ENCODE measurements at places on chromosomes 3 and 15.

DNA sequence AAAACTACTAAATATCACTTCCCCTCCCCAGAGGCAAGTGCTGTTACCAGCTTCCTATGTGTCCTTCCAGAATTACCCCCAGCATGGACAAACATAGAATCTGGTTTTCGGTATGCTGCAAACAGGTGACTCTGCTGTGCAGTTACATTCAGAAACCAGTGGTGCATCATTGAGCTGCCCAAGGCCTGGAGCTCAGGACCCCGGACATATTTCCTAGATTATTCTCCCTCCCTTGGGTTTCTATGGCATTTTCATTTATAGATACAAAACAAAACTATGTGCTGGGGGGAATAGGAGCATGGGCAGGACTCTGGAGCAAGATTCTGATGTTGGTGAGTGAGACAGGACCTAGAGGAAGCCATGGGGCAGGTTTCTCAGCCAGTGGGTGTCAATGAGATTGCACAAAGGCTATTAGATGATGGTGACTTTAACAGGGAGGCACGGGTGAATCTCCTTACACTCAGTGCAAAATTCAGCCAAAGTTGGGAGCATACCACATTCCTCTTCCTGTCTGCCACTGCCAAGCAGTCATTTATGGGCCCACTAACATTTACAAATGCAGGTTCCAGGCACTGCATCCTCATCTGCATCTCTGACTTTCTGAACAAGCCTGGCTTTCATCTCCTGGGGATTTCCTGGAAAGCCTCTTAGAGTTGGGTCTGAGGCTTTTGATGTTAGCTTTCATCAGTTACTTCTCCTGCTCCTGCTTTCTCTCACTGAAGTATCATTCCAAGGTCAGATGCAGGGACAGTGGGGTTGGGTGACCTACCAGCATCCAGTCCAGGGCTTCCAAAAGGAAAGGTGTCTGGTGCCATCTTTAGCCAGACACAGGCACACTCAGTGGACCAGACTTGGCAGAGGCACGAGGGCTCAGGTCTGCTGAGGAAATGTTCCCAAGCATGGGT, 44.5 kb downstream of the CMTM7 start:
- no peak for DNase-seq

DNA sequence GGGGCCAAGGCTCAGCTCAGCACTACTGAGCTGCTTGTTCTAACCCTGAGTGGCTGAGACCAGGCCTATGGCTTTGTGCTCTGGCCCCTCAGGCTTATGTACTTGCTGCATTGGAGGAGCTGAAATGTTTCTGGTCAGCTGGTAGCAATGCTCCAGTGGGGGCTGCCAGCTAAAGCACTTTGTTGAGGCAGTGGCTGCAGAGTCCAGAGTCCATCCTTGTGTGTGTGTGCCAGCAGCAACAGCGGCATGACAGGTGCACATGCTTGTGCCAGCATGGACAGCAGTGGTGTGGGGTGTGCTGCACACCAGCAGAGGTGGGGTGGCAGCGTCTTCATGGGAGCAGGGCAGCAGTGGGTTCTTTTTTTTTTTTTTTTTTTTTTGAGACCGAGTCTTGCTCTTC, 169.1 kb downstream of the VPS8 start:
- no peak for DNase-seq

- no peak for DNase-seq
Observed at GRCh38 chr3:129555153-129555550, 12.2 kb downstream of the H1-8 start.

- no peak for DNase-seq
Observed at GRCh38 chr3:105772635-105773034, 96.2 kb downstream of the CBLB start.

- no peak for DNase-seq
Observed at GRCh38 chr3:54772051-54772450, 155.8 kb downstream of the LRTM1 start.

DNA sequence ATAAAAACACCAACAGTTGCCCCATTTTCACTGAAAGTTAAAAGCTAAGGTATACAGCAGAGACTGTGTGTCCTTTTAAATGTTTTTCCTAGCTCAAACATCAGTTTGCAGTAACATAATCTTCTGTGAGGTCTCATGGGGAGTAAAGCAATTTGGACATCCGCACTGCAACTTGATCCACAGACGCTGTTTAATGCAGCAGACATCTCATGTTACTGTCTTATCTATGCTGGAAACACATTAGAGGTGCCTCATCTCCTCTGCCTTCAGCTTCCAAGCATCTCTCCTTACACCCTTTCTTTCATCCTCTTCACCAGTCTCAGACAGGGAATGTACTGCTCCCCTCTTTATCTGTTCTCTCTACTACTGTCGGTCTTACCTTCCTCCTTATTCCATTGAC, 53.7 kb upstream of the ATP11B start:
- no peak for DNase-seq

GRCh38 chr15:46523701-46524100, 888.9 kb downstream of the SQOR start:
- DNase-seq = no peak

- no peak for DNase-seq
Observed at GRCh38 chr3:173932624-173933023, 535.1 kb downstream of the NLGN1 start.

DNA sequence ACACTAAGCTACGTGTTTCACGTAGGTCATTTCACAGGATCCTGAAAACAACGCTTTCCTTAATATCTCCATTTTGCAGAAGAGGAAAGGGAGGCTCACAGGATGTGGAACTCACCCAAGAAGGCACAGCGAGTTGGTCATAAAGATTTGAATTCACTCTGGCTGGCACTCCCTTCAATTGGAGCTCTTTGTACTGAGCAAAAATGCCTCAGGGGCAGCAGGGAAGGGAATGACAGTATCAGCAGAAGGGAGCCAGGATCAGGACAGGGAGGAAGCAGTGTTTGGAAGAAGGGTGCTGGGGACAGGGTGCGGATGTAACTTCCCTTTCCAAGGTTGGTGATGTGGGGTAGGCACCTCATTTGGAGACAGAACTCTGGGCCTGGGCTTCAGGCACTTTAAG, 1.1 kb upstream of the ST6GAL1 start:
- no peak for DNase-seq

DNA sequence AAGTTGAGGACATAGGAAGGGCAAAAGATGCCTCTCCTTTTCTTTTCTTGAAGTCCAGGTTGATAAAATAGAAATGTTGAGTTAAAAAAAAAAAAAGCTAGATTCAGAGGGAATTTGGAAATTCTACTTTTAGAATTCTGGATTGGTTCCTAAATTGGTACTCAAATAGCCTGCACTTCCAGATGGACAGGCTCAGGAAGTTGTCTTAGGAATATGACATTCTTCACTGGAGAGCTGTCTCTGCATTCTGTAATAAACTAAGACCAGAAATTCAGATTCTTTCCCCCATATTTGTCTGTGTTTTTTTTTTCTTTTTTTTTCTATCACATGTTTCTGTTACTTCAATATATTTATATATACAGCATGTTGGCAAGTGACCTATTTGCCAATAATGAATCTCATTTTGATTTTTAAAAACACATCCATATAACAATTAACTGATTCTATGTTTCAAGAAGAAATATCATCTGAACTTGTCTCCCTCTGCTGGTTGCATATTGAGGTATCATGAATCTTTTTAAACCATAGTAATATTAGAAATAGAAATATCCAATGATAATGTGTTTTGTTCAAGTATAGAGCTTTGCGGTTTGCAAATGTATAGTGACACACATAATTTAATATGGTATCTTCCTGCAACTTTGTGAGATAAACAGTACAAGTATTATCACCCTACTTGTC, 8.5 kb upstream of the LSAMP start:
- DNase-seq = no peak

DNA sequence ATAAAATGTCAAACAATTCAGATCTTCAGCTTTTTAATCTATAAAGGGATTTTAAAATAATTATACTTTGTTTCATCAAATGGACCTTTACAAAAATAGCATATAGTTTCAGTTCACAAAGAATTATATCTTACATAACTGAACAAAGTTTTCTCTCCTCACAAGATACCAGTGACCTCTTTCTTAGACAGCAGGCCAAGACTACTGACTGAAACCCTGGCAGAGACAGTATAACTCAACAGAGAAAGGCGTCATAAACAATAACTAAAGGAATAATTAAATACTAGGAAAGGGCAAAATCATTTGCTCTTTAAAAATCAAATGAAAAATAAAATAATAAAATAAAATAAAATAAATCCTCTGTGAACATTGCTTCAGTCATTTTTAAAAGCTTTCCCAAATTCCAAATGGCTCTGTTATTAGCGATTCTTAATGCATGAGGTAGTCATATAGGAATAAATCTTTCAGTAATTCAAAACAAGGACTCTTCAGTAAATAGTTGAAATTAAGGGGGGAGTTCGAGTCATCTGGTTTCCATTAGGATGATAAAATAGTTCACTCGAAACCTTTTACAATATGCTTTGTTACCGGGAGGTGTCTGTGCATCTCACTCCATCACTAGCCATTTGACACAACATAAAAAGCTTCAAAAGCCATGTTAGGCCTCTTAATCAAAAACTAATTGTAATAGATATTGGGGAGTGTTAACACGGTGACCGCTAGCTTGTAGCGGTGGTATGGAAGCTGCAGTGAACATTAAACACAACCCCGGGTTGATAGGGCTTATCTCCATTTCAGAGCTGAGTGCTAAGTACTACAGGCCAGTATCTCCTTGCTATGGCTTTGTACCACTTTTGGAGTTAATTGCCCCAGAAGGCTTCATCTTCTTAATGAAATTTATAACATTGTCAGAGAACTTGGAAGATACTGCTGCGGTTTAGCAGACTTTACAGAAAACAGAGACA, 142.9 kb upstream of the NR2F2 start:
- DNase-seq = no peak

DNA sequence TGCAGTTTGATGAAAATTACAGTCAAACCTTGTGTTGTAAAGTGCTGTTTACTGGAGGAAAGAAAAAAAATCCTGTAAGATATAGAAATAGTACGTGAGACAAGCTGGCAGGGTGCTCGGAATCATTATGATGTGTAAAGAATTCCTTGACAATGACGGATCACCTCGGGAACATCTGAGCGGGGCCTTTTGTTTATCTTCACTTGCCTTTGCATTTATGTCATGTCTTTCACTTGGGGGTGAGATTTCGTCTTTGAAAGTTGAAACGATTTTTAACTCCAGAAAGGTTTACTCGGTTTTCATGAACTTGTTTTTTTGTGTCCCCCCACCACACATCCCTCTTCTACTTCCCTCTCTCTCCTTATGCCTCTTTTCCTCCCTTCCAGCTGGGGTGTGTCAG, 128.3 kb upstream of the VEPH1 start:
- DNase-seq = no peak

DNA sequence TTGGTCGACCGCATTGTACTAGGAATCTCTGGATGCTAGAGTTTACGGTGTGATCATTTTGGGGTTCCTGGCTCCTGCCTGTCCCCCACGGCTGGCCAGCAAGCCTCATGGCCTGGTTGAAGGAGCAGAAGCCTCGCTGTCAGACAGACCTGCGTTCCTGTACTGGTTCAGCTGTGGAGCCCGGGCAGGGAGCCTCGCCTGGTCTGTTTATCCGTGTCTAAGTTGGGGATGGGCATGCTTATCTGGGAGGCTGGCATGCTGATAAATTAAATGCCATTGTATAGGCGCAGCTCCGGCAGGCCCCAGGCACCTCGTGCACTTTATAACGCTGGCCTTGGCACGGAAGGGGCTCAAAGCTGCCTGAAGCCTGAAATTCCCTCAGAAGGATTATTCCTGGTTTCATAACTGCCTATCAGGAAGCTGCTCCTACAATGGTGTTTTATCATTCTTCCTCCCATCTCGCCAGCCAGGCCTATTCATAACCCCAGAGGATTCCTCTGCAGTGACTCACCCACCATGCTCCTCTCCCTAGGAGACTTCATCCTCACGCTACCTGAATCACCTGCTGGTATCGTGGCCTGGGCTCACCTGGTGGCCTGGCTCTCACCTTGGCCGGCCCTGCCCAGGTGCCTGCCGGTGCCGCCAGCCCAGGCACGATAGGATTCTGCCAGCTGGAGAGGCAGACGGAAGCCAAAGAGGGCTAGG, 110.9 kb downstream of the ASB7 start:
- DNase-seq = no peak

- no peak for DNase-seq
Observed at GRCh38 chr15:81105545-81105944, 28.5 kb upstream of the CFAP161 start.

- DNase-seq = no peak
Observed at GRCh38 chr3:112958811-112959560, 15.9 kb downstream of the CD200R1 start.

DNA sequence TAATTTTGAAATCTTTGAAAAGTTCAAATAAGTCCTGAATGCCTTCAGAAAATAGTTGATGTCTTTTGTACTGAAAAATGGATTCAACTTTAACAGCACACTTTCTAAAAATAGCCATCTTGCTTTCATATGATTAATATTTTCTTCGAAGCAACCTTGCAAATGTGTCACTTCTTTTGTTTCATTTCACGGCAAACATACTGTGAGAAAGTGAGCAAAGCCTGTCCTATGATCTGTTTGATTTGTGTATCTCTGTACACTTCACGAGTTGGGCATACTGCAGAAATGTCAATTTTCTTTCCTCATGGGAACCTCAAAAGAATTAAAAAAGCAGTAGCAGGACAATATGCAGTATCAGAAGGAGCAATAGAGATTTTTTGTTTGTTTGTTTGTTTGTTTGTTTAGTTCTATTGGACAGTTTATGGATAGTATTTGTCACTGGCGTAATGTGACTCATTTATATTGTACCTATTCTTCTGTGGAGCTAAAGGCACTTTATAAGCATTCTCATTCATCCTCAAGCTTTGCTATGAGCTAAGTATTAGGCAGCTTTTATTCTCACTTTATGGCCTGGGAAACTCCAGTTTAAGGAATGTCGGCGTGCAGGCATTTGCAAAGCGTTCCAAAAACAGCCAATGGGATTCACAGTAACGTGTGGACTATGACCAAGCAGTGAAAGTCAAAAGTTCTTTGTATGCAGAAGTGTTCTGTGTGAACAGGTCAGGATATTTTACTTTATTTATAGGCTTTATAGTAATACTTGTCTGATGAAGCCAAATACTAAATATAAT, 572.0 kb downstream of the NAALADL2 start:
- no peak for DNase-seq

GRCh38 chr3:16266714-16267113, 1.7 kb downstream of the OXNAD1 start:
- no peak for DNase-seq

DNA sequence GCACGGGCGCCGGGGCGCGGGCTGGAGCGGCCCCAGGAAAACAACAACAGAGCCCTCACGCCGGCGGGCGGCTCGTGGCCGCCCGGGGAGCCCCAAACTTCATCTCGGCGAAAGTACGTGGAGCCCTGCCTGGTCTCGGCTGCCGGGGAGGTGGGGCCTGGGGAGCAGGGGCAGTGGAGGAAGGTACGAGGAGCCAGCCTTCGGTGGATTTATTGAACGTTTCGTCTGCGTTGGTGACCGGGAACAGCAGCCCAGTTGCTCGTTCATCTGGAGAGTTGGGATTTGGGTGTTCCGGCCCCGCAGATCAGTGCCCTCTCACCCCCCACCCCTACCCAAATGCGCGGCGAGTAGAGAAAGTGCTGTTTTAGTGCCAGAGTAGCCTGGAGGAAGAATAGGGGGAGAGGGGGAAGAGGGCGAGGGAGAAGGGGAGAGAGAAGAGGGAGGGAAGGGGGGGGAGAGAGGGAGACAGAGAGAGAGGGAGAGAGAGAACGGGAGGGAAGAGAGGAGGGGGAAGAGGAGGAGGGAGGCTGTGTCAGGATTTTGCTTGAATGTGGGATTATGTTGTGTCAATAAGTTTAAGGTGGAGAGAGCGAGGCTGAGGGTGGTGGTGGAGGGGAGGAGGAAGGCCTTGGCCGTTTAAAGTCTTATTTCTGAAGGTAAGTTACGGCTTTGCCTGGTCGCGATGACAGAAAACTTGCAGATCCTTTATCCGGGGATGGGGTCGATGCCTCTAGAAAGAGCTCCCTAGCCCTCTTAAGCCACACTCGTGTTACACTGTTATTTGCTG, 970 bp downstream of the BBX start:
- no peak for DNase-seq

All from stimulated activated CD8-positive, alpha-beta memory T cell treated with anti-CD3 and anti-CD28 coated beads, Interleukin-4, amount 100 ng/mL, for 1 hour (primary cell).